Aorta (tissue), 5 donors: ENCODE measurements at places on chromosomes 2 and 18.

GRCh38 chr2:5945742-5946141 is 253.6 kb downstream of the SOX11 start:
- no peak for DNase-seq

- no peak for DNase-seq
These were observed 413.5 kb downstream of the NBAS start for GRCh38 chr2:15147591-15147990.

GRCh38 chr18:63107931-63108330 is 211.6 kb downstream of the BCL2 start:
- no peak for DNase-seq

DNA sequence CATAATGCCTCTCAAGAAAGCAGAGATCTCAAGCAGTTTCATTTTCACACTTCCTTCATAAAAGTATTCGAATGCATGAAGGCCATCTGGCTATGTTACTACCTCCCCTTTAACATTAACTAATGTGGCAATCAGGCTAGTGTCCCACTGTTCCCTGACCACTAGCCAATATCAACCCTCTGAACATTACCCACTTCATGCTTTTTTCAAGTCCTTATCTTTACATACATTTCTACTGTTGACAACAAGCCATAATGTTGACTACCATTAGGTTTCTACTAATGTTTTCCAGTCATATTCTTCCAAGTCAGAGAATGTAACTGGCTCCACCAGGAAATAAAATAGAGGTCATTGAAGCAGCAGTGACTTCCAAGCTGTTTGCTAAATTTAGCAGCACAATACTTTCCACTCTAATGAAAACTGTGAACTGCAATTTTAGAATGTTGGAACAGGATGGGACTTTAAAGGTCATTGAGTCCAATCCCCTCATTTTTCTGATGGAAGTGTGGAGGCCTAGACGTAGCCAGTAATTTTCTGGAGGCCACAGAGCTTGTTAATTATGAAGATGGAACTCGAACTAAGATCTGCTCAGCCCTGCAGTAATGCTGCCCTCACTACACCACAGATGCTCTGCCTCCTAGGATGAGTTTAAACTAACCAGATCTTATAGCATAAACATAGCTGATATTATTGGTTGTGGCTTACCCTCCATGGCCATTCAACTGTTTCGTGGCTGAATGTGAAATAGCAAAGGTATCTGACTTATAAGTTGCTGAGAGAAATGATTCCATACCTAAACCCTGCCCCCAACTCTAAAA is 630 bp upstream of the PPP1R1C start:
- no peak for DNase-seq

- no peak for DNase-seq
These were observed 325.8 kb downstream of the CYP26B1 start for GRCh38 chr2:71821856-71822255.

GRCh38 chr2:182951948-182952663 is 85.7 kb upstream of the FRZB start:
- no peak for DNase-seq

DNA sequence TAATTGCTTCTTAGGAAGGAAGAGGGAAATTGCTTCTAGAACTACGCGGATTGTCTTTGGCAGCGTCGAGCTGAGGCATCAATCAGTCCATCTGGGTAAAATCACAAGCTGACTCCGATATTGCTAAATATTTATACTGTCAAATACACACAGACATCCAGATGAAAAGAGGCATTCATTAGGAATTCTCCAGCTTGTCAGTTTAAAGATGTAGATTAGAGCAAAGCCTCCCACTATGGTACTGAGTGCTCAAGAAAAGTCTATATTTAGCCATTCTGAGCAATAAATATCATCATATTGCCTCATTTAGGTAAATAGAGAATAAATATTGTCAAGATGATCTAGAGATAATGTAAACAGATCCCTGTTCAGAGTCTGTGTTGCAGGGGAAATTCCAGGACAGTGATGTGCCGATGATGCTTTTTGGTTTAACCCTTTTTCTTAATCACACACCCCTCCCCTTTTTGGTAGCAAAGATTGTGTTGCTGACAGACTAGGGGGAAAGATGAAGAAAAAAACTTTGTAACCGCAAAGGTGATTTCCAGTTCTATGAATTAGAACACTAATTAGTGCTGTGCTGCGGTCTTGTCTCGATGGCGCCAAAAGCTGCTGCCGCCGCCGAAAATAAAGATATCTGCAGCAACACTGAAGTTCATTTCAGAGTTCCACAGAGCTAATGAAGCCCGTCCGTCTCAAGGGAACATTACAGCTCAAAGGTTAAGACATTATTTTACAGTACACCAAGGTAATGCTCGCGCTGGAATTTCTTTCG is 171.8 kb downstream of the PTGR3 start:
- no peak for DNase-seq

GRCh38 chr2:64263315-64263714 is 119.1 kb upstream of the PELI1 start:
- no peak for DNase-seq

GRCh38 chr2:45337481-45337880 is 273.6 kb downstream of the SRBD1 start:
- DNase-seq = no peak

GRCh38 chr18:73593207-73593606 is 554.4 kb downstream of the FBXO15 start:
- no peak for DNase-seq

DNA sequence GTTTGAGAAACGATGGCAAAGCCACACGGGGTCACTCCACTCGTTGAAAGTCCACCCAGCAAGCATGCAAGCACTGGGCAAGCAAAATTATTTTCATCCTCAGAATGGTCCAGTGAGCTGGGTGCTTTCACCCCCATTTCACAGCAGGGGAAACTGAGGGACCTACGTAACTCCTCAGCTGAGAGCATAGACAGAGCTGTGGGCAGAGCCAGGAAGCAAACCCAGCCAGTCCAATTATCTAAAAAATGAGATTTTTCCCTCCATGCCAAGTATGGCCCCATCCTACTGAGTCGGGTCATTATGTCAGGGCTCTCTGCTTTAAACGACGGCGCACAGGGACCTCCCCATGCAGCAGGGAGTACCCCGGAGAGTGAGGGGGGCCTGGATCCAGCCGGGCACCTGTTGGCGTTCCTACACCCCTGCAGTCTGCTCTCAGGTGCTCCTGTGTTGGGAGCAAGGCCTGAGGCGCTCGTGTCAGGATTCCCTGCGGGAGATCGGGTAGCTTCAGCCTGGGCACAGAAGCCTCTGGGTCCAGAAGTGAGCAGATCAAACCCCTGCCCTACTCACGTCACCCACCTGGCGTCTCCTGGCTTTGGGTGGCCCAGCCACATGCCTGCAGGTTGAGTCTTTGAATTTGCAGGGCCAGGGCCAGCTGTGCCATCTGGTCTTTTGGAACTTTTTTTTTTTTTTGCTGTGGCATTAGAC is 17.3 kb downstream of the TWIST2 start:
- DNase-seq = no peak

- no peak for DNase-seq
These were observed 117.3 kb downstream of the GALR1 start for GRCh38 chr18:77366720-77367641.

DNA sequence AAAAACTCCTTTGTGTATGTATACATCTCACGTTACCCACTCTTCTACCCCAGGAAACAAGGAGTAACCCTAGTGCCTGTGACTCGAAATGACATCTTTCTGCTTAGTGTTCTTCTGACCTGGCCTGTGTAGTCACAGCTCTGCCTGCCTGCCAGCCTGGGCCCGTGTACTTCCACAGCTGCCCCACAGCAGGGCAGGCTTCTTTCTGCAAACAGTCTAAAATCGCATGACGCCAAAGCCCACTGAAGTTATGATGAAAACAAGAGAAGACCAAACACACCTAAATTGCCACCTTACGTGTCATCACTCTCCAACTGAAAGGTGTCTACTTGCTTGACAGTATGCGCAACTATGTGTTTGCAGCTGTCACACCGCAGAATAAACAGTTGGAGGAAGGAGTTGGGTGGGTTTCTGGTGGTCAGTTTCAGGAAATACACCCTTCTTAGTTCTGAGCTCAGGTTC is 1.5 kb downstream of the GAREM1 start:
- peak; percentile 46 for DNase-seq

DNA sequence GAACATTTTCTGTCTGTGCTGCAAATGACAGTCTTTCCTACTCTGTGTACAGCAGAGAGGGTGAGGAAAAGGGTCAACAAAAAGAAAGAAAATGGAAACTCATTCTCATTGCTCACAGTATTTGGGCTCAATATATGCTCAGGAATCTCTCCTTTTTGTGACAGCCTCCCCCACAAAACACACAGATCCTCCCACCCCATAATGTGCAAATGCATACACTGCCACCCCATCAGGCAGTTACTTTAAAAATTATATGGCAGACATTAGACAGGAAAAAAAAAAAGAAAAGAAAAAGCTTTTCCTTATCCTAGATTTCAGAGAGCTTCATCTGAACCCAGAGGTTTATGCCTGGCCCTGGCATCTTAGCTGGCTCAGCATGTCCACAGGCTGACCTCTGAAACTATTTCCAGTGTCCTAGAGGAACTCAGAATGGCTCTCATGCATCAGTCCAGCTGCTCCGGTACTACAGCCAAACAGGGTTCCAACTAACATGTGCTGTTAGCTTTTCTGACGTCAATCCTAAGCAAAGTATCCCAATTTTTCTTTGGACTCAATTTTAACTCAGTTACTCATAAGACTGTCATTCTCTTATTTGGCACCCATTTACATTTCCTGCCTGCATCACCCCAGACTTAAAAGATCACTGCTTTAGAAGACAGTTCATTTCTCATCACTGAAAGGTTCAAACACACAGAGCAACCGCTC is 105.9 kb downstream of the RBMS1 start:
- peak; percentile 83 for DNase-seq

DNA sequence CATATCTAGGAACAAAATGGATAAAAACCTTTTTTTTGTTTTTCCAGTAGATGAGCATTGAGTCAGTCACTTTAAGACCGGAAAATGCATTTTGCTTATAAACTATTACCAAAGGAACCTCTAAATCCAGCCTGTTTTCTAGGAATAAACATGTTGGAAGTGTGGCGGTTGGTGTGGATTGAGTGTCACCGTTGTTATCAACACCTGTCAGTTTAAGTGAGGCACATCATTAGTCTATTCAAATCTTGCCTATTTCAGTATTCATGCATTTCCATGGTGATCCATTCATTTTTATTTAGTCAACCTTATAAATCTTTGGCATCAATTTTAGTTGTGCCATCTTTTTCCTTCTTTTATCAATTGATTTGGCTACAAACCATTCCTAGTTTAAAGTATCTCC is 3.3 kb downstream of the KLHL29 start:
- no peak for DNase-seq

- DNase-seq = no peak
These were observed 101.7 kb downstream of the COBLL1 start for GRCh38 chr2:164739966-164740365.

DNA sequence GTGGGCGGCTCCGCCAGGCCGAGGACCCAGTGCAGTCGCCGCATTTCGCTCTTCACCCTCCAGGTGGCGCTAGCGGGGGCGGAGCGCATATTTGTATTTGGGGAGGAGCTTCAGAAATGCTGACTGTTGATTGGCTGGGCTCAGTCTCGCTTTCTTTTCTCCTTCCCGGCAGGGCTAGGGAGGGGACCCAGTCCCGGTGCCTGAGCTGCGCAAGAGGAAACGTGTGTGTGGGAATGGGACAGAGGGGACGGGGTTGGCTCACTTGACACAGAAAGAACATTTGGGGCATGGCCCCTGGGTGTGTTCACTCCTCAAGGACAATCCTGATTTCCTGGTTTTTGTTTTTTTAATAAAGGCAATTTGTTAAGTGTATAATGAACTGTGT is 20.3 kb upstream of the DNMT3A start:
- DNase-seq = peak; percentile 97

- DNase-seq = no peak
These were observed 80.8 kb upstream of the MGAT4A start for GRCh38 chr2:98811766-98812165.

- no peak for DNase-seq
These were observed 297.2 kb upstream of the SLC14A2 start for GRCh38 chr18:45317948-45318640.

DNA sequence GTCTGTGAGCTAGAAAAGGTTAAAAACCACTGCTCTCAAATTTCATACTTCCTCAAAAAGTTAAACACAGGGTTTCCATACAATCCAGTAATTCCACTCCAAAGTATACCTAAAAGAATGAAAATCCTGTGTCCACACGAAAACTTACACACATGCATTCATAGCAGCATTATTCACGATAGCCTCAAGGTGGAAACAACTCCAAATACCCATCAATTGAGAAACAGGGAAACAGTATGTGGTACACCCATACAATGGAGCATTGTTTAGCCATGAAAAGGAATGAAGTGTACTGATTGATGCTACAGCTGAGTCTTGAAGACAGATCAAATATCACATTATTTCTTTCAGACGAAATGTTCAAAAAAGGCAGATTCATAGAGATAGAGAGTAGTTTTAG is 36.7 kb downstream of the UXS1 start:
- no peak for DNase-seq

GRCh38 chr2:65228263-65228750 is 676 bp downstream of the ACTR2 start:
- no peak for DNase-seq
